ENCODE measurements at places on chromosomes 11 and 22.

DNA sequence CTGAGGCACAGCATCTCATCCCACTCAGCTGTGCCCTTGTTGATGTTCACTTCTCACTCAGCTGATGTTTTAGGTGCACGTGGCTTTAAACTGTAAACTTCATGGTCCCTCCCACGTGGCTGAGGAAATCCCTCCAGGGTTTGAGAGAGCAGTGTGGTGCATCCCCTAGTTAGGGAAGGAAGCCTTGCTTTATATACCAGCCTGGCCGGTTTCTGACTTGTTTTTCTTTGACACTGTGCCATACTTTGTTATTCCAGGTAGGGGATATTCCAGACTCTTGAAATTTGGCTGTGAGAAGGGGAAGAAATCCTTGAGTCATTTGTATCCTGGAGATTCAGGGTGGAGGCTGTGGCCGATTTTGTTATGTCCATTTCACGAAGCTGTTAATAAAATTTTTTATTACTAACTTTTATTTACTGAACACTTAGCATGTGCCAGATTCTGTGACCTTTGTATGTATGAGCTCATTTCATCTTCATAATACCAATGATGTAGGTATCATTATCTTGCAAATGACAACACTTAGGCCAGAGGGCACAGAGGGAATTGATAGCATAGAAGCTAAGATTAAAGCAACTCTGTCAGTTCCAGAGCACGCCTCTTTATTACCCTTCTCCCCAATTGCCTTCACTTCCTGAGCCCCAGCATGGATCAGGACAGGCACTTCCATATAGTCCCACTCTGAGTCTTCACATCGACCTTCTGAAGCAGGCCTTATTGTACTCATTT lies 116.6 kb downstream of the NAV2 start:
- DNase-seq: no peak

DNA sequence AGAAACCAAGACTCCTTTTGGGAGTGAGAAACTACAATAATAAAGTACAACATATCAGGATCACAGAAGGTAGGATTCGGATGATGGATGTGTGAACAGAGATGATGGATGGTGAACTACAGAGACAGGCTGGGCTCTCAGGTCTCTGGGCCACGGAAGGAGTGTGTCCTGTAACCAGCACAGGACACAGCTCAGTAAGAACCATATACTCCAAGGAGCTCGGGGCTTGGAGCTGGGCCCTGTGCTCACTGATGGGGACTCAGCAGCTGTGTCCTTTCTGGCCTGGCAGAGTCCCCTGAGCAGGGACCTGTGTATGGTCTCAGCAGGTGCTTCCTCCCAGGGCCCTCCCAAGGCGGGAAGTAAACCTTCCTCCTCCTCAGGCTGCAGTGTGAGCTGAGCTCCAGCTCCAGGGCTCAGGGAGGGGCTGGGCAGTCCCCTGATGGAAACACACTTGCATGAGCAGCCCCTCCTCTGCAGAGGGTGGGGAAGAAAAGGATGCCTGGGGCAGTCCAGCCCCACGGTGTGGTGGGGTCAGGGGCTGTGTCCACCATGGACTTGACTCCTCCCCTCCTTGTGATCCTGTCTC lies 39.8 kb upstream of the TOP3B start:
- no peak for DNase-seq

DNA sequence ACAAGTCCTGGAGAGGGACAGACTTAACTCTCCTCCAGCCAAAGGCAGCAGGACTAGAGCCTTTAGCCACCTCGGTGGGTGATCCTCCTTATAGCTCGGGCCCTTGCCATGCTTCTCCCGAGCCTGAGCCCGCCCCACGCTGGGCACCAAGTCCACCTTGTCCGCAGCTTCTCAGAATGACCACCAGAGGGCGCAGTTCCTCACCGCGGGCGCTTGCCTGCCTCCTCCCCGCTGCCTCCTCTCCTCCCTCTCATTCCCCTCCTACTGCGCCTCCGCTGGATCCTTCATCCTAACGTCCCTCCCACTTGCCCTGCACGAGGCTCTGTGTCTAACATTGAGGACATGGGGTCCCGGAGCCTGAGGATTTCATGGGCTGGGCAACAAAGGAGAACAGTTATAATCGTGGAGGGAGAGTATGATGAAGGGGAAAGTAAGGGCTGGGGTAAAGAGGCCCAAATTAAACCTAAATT lies 11.3 kb upstream of the MOGAT2 start:
- DNase-seq: peak; percentile 64

DNA sequence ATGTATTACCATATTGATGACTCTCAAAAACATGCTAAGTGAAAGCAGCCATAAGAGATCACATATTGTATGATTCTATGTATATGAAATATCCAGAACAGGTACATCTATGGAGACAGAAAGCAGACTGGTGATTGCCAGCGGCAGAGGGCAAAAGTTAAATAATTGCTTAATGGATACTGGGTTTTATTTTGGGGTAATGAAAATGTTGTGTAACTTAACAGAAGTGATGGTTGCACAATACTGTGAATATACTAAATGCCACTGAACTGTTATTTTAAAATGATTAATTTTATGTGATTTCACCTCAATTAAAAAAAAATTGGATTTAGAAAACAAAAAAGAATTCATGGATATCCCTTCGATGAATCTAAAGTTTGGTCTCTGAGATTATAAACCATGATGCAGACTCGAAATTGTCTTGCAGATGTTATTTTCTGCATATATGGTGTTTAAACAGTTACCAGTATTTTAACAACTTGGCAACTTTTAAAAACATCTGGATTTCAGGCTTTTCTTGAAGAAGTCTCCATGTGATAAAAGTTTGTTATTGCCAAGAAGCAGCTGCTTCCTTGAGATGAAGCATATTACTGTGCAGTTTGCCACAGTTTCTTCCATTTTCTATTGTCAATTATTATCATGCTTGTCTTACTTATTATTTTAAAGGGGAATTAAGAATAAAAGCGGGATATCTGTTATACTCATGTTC lies 38.1 kb downstream of the LARGE2 start:
- DNase-seq: no peak

GRCh38 chr11:87739766-87740165 lies 435.5 kb downstream of the RAB38 start:
- no peak for DNase-seq

- no peak for DNase-seq
Measured at GRCh38 chr22:37127350-37127878, 17.9 kb upstream of the TMPRSS6 start.
